ENCODE measurements at places on chromosomes 2 and 18.

GRCh38 chr2:188986839-188987238 lies 12.7 kb downstream of the COL3A1 start:
- DNase-seq, result peak; percentile 53

DNA sequence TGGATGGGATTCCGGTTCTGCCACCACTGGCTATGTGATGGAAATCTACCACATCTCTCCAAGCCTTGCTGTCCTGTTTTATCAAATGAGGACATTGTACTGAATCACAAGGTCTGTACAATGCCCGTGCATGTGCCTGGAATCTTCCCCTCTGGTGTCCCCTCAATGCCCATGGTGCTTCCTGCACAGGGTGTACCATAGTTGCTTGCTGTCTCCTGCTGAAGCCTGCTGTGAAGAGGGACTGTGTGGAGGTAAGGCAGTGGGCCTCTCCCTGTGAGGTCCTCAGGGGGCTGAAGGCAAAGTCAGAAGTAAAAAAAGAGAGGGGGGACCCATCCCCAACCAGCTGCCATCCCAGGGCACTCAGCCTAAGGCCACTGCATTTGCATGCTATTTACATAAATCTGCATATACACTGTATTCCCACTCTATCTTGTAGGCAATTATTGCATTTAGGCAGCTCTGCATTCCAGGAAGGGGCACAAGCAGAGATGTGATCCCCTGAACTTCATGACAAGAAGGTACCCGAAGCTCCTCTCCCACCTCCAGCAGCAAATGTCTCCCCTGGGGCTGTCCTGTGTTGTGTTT lies 9.1 kb upstream of the STEAP3 start:
- DNase-seq, result no peak

GRCh38 chr2:127464470-127465257 lies 46.4 kb downstream of the PROC start:
- no peak for DNase-seq

GRCh38 chr2:52467189-52467588 lies 1300.4 kb upstream of the CHAC2 start:
- no peak for DNase-seq

- DNase-seq, result no peak
These were observed 27.5 kb downstream of the SOS1 start for GRCh38 chr2:39093218-39093898.

DNA sequence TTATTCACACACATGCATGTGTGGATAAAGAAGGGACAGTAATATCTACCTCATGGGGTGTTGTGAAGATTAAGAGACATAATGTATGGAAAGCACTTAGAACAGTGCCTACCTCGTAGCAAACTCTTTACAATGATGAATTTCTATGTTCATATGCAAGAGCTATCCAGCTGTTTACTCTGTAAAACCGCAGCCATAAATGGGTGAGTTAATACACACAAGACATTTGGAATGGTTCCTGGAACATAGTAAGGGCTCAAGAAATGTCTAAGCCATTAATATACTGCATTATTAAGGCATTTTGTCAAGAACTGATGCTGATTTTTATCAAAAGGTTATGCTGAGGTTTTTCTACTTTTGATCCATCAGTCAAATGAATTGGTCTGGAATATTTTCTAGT lies 1076.2 kb downstream of the TSN start:
- no peak for DNase-seq

GRCh38 chr2:144054911-144055310 lies 465.0 kb downstream of the ZEB2 start:
- no peak for DNase-seq

DNA sequence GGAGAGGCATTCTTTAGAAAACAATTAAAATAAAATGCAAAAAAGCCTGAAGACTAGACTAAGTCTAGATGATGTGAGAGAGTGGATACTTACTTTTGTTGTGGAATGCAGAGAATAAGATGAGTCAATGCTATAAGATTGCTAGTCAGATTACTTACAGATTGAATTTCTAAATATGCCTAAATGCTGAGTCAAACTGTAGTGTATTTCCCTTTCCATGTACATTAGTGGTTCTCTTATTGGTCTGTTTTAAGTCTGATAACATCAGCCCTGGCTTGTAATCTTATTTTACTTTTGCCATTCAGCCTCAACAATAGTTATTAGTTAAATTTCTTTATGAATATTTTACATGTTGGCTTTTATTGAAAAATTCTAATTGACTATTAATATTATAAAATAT lies 702.7 kb downstream of the SOCS6 start:
- DNase-seq, result no peak

- no peak for DNase-seq
These were observed 74.1 kb upstream of the SMAD7 start for GRCh38 chr18:49024804-49025421.

- no peak for DNase-seq
These were observed 220.7 kb downstream of the PTH2R start for GRCh38 chr2:208627110-208627884.

DNA sequence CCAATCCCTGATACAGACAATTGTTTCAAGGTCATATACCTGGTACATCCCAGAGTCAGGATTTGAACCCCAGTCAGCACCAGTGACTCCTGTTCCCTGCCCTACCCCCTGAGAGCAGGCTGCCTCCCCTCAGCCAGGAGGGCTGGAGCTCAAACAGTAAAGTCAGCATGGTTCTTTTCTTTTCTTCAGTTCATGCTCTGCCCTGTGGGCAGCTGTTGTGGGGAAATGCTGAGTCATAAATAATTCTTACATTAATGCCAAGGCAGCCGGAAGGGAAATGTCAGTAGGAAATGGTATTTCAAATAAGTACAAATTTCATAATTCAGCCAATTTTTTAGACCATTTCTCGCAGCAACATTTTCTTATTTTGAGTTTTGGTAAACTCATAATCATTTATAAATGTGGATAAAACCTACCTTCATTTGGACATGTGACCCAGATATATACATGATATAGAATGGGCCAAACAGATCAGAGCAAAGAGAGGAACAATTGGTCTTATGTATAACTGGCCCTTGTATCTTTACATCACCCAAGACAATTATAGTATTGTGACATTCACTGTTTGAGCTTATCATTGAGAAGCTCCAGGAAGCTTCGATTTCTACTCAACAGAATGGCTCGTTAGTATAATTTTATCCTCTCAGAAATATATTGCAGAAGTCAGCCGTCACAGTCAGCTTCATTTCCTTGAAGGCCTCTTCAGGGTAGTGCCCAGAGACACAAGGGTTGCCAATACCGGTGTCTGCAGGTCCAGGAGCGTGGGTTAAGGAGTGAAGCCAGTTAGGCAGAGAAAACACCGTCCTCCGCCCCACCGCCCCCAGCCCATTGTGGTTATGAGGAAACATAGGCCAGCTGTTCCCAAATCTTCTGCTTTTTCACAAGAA lies 28.0 kb upstream of the SCYGR1 start:
- peak; percentile 70 for DNase-seq

- DNase-seq, result no peak
These were observed 17.7 kb downstream of the SPDYA start for GRCh38 chr2:28828382-28828781.

DNA sequence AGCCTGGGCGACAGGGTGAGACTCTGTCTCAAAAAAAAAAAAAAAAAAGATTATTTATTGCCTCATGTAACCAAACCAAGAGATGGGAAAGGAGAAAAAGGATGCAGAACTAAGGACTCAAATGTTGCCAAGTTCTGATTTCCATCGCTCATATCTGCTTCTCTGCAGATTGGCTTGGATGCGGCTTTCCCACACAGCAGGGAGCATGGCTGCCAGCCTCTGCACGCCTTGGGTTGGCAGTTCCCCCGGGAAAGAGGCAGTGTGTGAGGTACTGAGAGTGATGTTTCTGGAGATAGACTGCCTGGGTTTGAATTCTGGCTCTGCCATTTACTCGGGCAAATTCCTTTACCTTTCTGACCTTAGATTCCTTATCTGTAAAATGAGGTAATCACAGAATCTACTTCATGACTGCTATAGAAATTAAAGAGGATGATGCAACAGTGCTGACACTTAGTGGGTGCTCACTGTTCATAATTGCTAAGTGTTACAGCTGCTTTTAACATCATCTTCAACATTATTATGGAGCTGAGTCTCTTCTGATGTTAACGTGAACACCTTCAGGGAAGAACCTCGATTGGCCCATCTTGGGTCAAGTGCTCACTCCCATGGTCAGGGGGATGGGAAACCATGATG lies 68.8 kb downstream of the ACAA2 start:
- no peak for DNase-seq

DNA sequence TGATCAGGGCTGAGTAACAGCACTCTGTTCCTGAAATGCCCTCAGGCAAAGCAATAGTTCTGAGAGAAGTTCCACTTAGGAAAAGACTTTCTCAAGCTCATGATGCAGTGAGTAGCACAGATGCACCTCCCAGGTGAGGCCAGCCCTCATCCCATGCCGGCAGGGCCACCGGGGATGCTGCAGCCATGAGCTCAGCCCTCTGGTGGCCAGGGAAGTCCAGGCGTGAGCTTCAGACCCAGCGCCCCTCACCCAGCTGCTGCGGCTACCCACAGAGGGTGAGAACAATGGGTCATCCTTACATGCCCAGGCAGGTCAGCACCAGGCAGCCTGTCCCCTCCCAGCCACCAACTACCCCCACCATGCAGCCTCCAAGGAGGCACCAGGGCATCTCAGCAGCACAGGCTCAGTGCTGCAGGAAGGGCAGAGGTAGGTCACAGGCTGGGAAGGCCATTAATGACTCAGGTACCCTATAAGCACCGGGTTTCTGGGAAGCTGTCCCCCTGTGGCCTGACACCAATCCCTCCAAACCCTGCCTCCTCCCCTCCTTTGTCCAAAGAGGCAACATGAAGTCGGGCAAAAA lies 50.6 kb downstream of the TTC32 start:
- no peak for DNase-seq

- no peak for DNase-seq
These were observed 39.0 kb upstream of the TCF4 start for GRCh38 chr18:55627007-55627406.

- no peak for DNase-seq
These were observed 2.4 kb downstream of the SP110 start for GRCh38 chr2:230217424-230217823.

GRCh38 chr2:65608916-65609315 lies 176.5 kb upstream of the SPRED2 start:
- no peak for DNase-seq

DNA sequence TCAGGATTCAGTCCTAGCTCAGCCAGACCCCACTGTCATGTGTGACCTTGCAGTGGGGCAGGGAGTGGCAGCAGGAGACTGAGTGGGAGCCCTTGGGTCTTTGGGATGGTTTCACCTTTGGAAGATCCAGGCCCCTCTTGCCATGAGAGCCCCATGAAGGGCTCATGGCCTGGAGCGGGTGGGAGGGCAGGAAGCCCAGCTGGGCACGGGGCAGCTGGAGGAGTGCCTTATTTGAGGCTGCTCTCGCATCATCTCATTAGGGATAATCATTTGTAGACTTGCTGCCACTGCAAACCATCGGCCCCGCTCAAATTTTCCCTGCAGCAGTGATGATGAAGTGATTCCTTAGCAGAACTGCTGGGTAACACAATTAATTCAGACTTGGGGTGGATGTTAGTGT lies 73.9 kb downstream of the TGOLN2 start:
- no peak for DNase-seq

GRCh38 chr2:105843476-105844374 lies 99.0 kb downstream of the NCK2 start:
- no peak for DNase-seq

- DNase-seq, result peak; percentile 78
These were observed 447.9 kb downstream of the IRS1 start for GRCh38 chr2:226351711-226352110.

DNA sequence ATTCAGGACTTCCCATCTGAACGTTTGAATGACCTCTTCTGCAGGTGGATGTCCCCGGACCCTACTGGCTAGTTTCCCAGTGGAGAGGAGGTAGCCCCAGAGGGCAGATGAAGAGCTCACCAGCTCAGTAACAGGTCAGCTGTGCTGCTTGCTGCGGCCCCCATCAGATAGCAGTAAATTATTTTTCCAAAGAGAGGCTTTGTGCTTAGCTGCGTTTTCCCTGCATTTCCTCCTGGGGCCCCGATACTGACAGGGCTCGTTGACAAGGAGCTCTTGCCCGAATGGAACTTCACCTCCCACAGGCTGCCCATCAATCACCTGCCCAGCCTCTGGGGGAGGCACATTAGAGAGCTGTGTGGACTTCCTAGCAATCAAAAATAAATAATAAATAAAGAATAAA lies 185.8 kb downstream of the DOK6 start:
- no peak for DNase-seq

GRCh38 chr2:55027226-55027625 lies 23.0 kb downstream of the RTN4 start:
- no peak for DNase-seq

- DNase-seq, result no peak
These were observed 56.4 kb downstream of the ZNF385B start for GRCh38 chr2:179805001-179805400.

- DNase-seq, result no peak
These were observed 106.0 kb downstream of the COPS8 start for GRCh38 chr2:237191714-237192081.

GRCh38 chr2:10452312-10452711 lies 4.2 kb upstream of the ODC1 start:
- peak; percentile 78 for DNase-seq

GRCh38 chr18:65057439-65058083 lies 693.3 kb upstream of the CDH7 start:
- DNase-seq, result no peak

DNA sequence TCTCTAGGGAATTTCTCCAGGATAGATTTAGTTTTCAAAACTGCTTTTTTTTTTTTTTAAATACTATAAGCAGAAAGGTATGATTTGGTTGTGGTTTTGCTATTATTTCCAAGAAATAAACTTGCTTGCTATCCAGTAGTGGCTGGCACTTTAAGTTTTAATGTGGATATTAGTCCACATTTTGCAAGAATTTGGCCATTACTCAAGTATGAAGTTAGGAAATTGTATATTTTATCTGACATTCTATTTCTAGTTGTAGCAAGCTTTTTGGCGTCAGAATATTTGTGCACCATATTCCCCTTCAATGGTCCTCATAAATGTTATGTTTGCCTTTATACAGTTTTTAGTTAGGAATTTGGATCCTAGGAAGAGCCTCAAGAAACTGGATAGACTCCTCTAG lies 226.3 kb downstream of the ZNF521 start:
- DNase-seq, result peak; percentile 18

Data from AG10803 (cell line).